ENCODE measurements at places on chromosomes 1 and 21.
A peak's percentile ranks its signal among the peaks of the same experiment; 100 is the strongest.

- DNase-seq = no peak
Observed at GRCh38 chr1:15734901-15735300, 1.2 kb upstream of the SLC25A34 start.

DNA sequence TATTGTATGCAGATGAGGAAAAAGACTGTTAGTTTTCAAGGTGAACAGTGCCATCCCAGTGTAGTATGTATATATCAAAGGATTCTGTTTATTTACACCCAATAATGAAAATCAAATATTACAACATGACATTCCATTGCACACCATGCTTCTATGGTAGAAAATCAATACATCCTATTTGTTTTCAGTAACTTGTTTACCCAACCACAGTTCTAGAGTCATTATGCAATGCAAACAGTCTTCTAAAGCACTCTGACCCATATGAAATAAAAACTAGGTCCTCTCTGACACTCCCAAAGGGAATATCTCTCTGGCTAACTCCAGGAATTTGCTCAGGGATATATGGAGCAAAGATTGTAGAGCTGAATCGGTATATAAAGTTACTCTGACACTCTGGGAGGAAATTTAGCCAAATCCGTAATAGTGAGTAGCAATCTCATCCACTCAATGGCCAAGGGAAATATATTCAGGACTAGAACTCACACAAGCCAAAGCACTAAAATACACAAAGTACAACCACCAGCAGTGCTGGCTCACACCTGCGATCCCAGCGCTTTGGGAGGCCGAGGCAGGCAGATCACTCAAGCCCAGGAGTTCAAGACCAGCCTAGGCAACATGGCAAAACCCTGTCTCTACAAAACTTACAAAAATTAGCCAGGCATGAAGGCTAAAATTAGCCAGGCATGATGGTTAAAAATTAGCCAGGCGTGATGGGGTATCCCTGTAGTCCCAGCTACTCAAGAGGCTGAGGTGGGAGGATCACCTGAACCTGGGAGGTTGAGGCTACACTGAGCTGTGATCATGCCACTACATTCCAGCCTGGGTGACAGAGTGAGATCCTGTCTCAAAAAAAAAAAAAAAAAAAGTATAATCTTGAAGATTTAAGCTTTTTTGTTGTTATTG, 75.2 kb downstream of the RERE start:
- no peak for DNase-seq

DNA sequence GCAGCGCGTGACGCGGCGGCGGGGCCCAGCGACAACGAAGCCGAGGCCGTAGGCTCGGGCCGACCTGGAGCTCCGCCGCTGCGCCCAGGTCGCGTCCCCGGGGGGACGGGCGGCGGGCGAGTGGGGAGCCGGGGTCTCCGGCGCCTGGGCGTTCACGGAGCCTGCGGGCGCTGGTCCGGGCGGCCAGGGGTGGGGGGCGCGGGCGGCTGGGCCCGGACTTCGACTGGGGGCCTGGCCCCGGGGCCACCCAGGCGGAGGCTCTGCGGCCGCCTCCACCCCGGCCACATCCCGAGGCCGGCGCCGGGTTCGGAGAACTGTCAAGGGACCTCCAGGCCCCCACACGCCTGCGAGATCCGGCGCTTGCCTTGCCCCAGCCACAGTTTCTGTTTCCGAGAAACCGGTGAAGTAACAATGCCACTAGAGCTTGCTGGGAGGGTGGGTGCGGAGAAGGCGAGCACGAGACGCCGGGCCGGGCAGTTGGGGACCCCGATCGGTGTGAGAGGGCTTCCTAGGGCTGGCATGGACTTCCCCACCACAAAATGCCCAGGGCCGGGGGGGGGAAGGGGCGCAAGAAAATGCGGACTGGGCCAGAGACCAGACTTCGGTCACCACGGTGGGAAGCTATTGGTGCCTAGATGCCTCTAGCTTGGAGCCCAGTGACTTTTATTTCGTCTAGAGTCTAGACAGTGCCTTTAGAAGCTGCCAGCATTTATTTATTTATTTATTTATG, 501 bp downstream of the FBXO6 start:
- peak; percentile 61 for DNase-seq

GRCh38 chr1:225660544-225660946, 7.6 kb upstream of the ENAH start:
- no peak for DNase-seq

- peak; percentile 55 for DNase-seq
Observed at GRCh38 chr1:158055854-158056253, 62.4 kb downstream of the KIRREL1 start.

- DNase-seq = peak; percentile 2
Observed at GRCh38 chr1:5725406-5725805, 266.8 kb downstream of the NPHP4 start.

DNA sequence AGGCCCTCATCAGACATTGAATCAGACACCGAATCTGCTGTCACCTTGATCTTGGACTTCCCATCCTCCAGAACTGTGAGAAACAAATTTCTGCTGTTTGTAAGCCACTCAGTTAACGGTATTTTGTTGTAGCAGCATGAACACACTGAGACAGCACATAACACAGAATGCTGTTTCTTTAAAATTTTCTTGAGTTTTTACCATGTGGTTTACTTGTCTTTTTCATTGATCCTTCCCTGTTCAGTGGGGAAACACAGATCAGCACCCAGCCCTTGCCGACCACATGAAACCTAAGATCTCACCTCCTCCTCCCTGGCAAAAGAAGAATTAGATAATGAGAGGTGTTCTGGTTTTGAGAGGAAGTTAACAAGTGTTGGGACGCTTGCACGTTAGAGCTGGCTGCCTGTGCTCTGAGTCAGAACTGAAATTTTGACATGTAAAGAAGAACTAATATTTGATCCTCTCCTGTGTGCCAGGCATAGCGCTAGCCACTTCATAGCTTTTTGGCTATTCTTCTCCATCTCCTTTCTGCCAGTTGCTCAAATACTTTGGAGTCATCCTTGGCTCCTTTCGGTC, 179.6 kb downstream of the DHRS3 start:
- no peak for DNase-seq

DNA sequence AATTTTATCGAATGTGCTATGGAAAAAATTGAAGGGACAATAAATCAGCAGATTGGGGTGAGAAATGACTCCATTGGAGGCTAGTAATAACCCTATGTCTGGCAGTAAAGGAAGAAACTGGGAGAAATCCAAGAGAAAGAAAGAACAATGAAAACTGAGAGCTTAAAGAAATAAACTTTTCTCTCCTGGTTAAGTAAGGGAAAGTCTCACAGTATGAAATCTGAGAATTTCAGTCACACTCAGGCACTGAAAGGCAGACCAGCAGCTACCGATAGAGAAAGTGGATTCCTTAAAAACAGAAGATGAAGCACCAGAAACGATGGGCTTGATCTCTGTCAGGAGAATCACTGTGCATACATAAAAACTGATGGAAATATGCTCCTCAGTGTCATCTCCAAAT, 404.2 kb downstream of the PLPP3 start:
- no peak for DNase-seq

GRCh38 chr1:54931275-54931840, 44.4 kb upstream of the DHCR24 start:
- no peak for DNase-seq

GRCh38 chr1:110506541-110506940, 12.4 kb downstream of the KCNA10 start:
- no peak for DNase-seq

- no peak for DNase-seq
Observed at GRCh38 chr1:182795563-182796228, 6.1 kb downstream of the NPL start.

DNA sequence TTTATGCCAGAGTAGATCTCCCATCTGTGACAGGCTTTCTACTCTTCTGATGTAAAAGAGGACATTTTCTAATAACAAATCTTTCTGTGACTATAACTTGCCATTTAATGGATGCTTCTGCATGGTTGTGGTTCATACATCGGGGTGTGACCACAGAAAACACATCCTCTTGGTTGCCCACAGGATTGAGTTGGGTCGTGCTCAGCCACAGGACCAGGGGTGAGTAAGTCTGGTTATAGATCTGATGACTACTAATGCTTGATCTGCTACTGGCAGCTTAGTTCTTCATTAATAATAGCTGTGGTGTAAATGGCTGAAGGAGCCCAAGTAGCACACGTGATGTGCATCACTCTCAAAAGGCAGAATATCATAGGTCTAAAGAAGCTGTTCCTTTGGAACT, 328.2 kb downstream of the RWDD3 start:
- DNase-seq = no peak

DNA sequence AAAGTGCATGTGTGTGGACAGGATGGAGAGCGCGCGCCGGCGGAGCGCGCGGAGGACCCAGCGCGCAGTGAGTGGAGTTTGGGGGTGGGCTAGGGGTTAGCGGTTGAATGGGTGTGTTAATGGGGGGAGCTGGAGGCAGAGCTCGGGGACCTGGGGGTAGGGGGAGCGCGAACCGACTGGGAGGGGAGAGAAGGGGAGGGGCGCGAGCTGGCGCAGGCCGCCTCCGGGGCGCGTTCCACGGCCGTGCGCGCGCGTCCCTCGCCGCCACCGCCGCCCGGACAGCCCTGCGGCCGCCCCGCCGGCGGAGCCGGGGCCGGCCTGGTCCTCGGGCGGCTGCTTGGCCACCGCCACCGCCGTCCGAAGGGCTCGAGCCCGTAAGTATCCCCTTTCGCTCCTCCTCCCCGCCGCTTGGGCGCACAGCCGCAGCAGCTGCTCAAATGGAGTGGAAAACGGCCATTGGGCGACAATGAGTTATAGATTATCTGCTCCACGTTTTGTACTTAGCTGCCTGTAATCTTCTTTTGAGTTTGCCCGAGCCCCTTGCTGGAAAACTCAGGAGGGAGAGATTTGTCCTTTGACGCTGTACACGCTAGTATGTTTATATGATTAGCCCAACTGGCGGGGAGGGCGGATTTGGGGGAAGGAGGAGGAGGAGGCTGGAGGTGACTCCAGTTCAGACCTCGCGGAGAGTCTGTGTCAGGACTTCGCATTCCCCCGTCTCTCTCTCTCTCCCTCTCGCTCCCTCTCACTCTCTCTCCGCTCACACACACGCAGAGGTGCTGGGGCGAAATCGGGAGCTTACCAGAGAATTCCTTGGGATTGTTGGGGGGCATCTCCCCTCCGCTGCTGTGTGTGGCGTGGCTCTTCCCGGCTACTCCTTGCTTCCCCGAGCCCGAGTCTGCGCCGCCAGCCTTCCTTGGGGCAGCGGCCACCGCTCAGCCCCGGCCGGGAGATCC, at the start of gene ADGRL2:
TSS of gene ADGRL2 (plus strand) at position 240 of the 956 bp plus-strand sequence. CDS start 36,051 bp downstream, outside the sequence.
- peak; percentile 94 for DNase-seq

GRCh38 chr21:34320011-34320410, 43.8 kb upstream of the KCNE2 start:
- no peak for DNase-seq

GRCh38 chr1:199168888-199169585, 530.2 kb downstream of the PTPRC start:
- DNase-seq = no peak

GRCh38 chr1:183970516-183971300, 66.8 kb downstream of the COLGALT2 start:
- DNase-seq = no peak

DNA sequence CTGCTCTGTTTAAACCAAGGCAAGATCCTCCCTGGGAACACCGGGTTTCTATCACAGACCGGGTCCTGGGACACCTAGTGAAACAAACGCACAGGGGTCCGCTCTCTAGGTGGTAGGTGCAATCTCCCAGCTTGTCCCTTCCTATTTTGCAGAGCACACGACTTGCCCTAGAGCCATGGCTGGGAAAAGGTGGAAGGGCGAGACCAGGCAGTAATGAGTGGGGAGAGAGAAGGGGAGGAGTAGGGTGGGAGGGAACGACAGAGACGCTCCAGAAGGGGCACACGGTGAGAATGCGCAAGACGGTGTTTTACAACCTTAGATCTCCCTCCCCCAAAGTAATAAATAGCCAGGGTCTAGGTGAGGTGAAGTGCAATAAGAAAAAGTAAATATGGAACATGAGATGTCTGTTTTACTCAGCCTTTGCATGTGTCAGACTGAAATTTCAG, 9.3 kb upstream of the ARHGAP29 start:
- no peak for DNase-seq

GRCh38 chr21:44551340-44551961, at the start of gene KRTAP10-2:
TSS of gene KRTAP10-2 (minus strand) at chr21:44551505. CDS start at chr21:44551458, 47 bp downstream.
- DNase-seq = no peak

DNA sequence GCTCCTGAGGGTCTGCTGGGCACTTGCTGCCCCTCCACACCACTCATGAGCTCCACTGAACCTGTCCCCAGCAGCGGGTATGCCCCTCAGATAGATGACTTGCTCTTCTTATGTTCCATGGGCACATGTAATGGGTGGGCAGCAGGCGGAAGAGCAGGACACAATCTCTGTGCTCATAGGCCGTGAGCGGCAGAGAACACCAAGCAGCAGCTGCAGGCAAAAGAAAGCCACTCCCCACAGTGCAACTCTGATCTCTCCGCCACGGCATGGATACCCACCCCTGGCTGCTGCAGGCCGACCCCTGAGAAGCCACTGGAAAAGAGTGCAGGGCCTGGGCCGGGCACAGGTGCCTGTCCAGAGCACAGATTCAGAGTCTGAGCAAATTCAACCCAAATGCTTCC, 135.2 kb upstream of the RUNX3 start:
- no peak for DNase-seq

GRCh38 chr1:117094841-117095604, 26.5 kb downstream of the TRIM45 start:
- DNase-seq = no peak

GRCh38 chr1:30782361-30783255, 25.0 kb upstream of the LAPTM5 start:
- peak; percentile 78 for DNase-seq

DNA sequence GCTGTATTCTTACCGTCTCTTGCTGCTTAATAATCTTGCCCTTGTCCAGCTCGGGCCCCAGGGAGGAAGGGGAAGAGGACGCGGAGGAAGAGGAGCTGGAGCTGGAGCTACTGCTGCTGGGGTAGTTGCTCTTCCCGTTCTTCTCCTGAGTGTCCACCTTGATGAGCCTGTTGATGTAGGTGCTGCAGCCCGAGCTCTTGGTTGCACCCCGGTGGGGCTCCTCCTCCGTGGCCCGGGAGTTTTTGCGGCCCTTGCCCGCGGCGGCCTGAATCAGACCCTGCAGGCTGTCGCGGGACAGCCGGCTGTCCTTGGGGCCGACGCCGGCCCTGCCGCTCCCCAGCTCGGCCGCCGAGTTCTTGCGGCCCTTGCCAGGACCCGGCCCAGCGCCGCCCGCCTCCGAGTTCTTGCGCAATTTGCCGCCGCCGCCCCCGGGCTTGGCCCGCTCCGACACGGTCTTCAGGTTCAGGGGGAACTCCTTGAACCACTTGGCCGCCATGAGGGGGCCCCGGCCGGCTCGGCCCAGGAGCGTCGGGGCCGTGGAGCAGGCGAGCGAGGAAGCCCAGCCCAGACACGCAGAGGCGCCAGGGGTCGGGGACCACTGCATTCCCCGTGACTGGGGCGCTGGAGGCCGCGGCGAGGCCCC, 475 bp upstream of the TDRD10 start:
- DNase-seq = peak; percentile 37

- peak; percentile 51 for DNase-seq
Observed at GRCh38 chr1:69263921-69264391, 303.8 kb upstream of the LRRC7 start.

DNA sequence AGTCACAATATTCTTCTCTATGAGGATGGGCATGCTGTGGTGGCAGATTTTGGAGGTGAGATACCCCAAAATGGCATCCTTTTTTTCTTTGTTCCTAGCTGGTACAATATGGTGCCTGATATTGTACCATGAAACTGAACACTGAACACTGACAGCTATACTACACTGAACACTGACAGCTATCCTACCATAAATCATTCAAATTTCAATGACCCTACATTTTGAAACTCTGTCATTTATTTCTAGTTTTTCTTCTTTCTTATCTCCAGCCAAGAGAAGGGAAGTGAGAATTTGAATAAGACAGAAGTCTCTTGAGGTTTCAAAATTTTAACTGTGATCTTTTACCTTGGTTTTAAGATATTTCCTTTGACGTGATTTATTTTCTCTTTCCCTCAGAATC, 76.3 kb downstream of the LRRC53 start:
- DNase-seq = no peak

- DNase-seq = no peak
Observed at GRCh38 chr1:30948278-30948677, 39.7 kb upstream of the SDC3 start.
